ENCODE measurements at places on chromosomes 7 and 10. TPM values are rescaled to one million over a fixed set of nuclear protein-coding genes. Genes with fewer than 3 reads are reported as not detected.

GRCh38 chr10:68647672-68648341, 73.2 kb upstream of the CCAR1 start:
- DNase-seq, result no peak

DNA sequence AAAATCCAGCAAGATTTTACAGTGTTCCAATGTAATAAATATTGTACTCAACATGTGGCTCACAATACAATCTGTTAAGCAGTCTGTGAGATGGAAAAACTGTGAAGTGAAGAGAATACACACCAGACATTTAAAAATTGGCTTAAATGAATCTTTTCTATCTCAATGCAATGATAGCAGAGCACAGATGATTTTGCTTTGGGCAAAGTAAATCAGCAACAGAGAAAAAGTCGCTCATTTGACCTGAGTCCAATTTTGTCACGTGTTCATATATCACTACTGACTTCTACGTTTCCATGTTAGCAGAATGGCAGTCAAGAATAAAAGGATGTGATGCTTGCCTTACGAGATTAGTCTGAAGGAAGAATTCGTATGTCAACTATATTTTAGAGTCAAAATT, 506.7 kb downstream of the POM121L12 start:
- DNase-seq, result no peak

- no peak for DNase-seq
These were observed 198.9 kb downstream of the WDR37 start for GRCh38 chr10:1255118-1255517.

The CCDC7 gene
- total RNA-seq, result 2.4 TPM

The CHST15 gene
- total RNA-seq, result 68.1 TPM

- DNase-seq, result peak; percentile 63
These were observed 118.5 kb downstream of the VTI1A start for GRCh38 chr10:112565434-112566053.

- no peak for DNase-seq
These were observed 24.1 kb upstream of the DNMBP start for GRCh38 chr10:100033766-100034418.

GRCh38 chr7:118629898-118630438, 405.5 kb downstream of the ANKRD7 start:
- no peak for DNase-seq

GRCh38 chr10:59872892-59873463, 33.4 kb downstream of the CCDC6 start:
- peak; percentile 5 for DNase-seq

- DNase-seq, result no peak
These were observed 5.4 kb downstream of the SAP25 start for GRCh38 chr7:100568176-100568895.

The WNT8B gene
- total RNA-seq, result not detected

The LIPM gene
- not detected for total RNA-seq

The ZNF804B gene
- not detected for total RNA-seq

The TEX47 gene
- not detected for total RNA-seq

DNA sequence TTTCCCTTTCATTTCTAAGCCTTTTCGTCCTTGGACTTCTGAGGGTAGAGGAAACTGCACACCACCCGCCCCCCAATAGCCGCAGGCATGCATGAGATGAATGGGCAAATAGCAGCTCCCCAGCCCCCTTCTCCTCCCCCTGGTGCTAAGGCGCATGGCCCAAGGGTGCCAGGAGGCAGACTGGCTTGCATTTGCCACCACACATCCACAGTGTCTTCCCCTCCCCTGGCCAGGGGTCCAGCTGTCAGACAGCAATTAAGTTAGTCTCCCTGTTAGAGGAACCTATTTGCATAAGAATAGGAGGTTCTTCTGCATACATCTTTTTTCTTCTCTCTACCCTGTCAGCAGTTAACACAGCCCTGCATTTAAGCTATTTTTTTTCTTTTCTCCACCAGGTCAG, 20.2 kb downstream of the TOMM7 start:
- DNase-seq, result no peak

DNA sequence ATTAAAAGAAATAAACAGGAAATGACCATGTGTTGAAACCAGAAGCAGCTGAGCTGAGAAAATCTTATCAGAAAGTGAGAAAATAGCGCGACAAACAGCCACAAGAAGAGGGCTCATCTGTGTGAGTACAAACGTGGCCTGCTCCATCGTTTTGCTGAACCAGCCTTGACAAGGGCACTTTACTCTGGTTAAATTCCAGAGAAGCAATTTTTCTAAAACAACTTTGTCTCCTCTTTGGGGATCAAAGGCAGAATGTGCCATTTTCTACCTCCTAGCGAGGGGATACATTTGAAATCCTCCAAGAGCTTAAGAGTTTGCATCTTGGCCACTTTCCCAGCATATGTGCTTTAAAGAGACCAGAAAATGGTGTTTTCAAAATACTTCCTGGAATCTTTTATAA, 51.3 kb upstream of the VIPR2 start:
- no peak for DNase-seq

The NUTM2E gene
- total RNA-seq, result 0.19 TPM

- no peak for DNase-seq
These were observed 53.7 kb upstream of the IGFBP3 start for GRCh38 chr7:45974540-45975360.

DNA sequence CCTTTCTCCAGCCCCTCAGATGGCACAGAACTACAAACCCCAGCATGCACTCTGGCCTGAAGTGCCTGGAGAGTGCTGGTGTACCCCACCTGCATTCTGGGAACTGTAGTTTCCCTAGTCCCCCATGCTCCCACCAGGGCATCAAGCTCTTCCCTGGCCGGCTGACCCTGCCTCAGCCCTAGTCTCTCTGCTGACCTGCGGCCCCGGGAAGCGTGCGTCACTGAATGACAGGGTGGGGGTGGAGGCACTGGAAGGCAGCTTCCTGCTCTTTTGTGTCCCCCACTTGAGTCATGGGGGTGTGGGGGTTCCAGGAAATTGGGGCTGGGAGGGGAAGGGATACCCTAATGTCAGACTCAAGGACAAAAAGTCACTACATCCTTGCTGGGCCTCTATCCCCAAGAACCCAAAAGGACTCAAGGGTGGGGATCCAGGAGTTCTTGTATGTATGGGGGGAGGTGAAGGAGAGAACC, 2.1 kb downstream of the NOS3 start:
- DNase-seq, result no peak

The VAX1 gene
- not detected for total RNA-seq

The TUBB8 gene
- not detected for total RNA-seq

The CH25H gene
- total RNA-seq, result not detected

The COX19 gene
- 5.1 TPM for total RNA-seq

GRCh38 chr10:114520453-114520852, 116.2 kb upstream of the AFAP1L2 start:
- no peak for DNase-seq

- DNase-seq, result no peak
These were observed 55.1 kb downstream of the ABI1 start for GRCh38 chr10:26805567-26806245.

GRCh38 chr7:81094952-81095351, 176.1 kb upstream of the SEMA3C start:
- DNase-seq, result no peak

DNA sequence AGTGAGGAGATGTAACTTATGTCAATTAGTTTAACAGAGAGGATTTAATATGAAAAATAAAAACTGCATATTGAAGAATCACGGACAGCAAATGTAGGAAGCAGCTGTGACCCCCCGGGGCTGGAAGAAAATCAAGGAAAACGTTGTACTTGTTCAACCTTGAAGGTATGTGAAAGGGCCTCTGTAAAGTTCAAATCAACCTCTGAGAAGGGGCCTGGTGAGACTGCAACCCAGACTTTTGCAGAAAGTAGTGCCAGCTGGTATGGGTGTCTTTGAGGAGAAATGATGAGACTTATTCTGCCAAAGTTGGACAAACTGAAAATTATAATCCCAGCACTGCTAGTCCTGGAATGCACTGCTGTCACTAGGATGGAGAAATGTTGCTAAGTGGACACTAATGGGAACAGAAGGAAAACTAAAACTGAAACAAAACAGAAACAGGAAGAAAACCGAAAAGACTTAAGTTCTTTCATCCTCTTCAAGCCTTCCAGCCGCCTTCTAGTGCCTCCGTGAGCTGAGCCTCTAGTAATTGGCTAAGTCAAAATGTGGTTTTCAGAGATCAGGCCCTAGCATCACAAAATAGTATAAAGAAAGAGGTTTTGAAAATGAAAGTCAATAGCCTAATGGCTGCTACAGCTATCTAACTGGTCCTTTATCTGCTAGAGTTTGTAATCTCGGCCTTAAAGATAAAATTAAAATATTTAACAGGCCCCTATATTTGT, 253.7 kb upstream of the SORCS1 start:
- DNase-seq, result no peak

The ABCB4 gene
- total RNA-seq, result 0.78 TPM

GRCh38 chr7:156768698-156769472, 124.1 kb downstream of the LMBR1 start:
- DNase-seq, result no peak

DNA sequence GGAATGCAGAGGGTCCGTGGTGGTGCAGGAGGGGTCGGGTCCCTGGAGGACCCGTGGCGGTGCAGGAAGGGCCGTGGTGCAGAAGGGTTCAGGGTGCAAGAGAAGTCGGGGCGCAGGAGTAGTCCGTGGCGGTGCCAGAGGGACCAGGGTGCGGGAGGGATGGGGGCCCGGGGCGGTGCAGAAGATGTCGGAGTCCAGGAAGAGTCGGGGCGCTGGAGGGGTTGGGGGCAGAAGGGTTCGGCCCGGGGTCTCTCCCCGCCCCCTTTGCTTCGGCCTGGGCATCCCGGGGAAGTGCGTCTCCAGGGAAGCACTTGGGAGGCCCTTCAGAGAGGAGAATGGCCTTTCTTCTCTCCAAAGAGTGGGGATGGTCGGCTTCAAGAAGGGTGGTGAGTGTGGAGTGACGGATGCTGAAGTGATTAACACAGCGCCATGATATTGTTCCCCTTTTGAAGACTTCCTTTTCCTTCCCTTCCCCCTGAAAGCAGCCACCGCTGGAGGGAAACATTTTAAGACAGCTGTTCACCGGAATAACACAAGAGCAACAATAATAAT, 997 bp downstream of the WDR37 start:
- no peak for DNase-seq

The PILRA gene
- 2.5 TPM for total RNA-seq

GRCh38 chr10:133405272-133405671, 11.3 kb downstream of the MTG1 start:
- no peak for DNase-seq

- DNase-seq, result no peak
These were observed 245.3 kb downstream of the POLR1F start for GRCh38 chr7:19463581-19463980.

GRCh38 chr10:3484306-3485056, 300.5 kb downstream of the KLF6 start:
- no peak for DNase-seq

The ENO4 gene
- total RNA-seq, result not detected

The PGAM2 gene
- total RNA-seq, result not detected

DNA sequence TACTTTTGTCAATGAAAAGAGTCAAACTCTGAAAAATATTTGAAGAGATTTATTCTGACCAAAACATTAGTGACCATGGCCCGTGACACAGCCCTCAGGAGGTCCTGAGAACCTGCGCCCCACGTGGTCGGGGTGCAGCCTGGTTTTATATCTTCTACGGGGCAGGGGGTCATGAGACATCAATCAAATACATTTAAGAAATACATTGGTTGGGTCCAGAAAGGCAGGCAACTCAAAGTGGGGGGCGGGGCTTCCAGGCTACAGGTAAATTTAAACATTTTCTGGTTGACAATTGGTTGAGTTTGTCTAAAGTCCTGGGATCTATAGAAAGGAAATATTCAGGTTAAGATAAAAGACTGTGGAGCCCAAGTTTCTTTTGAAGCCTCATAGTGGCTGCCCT, 34.8 kb upstream of the BNIP3 start:
- DNase-seq, result no peak

The TUBAL3 gene
- not detected for total RNA-seq

GRCh38 chr10:86535132-86535882, 13.7 kb upstream of the WAPL start:
- no peak for DNase-seq

GRCh38 chr7:132653366-132653930, 77.2 kb upstream of the PLXNA4 start:
- no peak for DNase-seq

The NOS3 gene
- total RNA-seq, result 16.5 TPM

GRCh38 chr7:134058980-134059379, 68.2 kb upstream of the LRGUK start:
- DNase-seq, result no peak

The NUPR2 gene
- total RNA-seq, result not detected

GRCh38 chr7:21580073-21580521, 37.3 kb downstream of the DNAH11 start:
- DNase-seq, result peak; percentile 5

- no peak for DNase-seq
These were observed 37.3 kb downstream of the ACADSB start for GRCh38 chr10:123045961-123046731.

GRCh38 chr10:123991611-123992570, 100.3 kb upstream of the CPXM2 start:
- no peak for DNase-seq
